ENCODE measurements at places on chromosomes 1 and 21.

- no peak for DNase-seq
These were observed 348.2 kb downstream of the RWDD3 start for GRCh38 chr1:95582191-95582590.

DNA sequence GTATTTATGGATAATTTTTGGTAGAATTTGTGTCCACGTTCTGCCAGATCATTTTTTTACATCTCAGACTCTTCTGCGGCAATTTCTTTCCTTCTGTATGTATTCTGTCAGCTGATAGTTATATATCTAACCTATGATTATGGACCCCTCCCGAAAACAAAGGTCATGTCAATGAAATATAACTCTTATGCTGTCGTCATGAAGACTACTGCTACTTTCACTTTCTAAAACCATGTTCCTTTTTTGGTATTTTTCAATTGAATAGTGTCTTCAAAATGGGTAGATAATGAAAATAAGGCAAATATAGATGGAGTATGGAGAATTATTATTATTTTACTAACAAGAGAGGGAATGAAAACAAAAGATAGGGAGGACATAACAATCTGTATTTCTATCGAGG lies 3.2 kb downstream of the ANGPTL1 start:
- no peak for DNase-seq

DNA sequence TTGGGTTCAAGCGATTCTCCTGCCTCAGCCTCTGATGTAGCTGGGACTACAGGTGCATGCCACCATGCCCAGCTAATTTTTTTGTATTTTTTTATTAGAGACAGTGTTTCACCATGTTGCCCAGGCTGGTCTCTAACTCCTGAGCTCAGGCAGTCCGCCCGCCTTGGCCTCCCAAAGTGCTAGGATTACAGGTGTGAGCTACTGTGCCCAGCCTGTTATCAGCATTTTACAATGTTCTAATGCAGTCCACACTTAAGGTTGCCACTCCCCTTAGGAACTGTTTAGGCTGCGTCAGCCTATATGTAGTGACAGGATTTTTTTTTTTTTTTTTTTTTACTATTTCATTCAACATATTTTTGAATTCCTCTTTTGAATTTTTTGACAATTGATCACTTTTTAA lies 30.2 kb downstream of the AGPAT3 start:
- DNase-seq: no peak

DNA sequence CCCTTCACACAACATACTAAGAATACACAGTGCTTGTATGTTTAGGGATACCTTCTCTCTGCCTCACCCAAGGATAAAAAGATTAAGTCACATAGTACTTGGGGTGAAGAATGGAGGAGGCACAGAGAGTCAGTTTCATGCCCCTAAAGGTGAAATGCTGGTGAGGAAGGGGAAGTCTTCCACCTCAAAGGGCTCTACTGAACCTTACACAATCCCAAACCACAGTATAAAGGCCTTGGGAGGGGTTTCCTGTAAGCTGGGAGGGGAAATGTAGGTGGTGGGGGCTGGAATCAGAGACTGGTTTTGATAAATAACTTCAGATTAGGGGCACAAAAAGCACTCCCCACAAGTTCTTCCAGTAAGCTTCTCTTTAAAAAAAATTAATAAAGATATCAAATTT lies 3.5 kb downstream of the MINDY1 start:
- DNase-seq: no peak

DNA sequence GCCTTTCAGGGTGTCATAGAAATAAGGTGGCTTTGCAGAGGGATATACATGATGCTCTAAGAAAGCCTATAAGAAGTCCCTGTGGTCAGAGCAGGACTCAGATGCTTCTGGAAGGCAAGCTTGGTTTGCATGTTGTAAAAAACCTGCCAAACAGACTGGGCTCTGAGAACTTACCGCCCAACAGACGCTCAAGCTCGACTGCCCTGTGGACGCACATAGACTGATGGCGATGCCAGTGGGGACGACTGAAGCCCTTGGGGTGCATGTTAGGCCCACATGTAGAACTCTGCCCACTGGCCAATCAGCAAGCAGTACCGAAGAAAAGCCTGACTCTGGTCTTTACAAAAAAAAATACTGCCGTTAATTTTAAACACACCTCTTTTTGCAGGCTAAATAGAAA lies 133.8 kb downstream of the NAV1 start:
- DNase-seq: no peak

DNA sequence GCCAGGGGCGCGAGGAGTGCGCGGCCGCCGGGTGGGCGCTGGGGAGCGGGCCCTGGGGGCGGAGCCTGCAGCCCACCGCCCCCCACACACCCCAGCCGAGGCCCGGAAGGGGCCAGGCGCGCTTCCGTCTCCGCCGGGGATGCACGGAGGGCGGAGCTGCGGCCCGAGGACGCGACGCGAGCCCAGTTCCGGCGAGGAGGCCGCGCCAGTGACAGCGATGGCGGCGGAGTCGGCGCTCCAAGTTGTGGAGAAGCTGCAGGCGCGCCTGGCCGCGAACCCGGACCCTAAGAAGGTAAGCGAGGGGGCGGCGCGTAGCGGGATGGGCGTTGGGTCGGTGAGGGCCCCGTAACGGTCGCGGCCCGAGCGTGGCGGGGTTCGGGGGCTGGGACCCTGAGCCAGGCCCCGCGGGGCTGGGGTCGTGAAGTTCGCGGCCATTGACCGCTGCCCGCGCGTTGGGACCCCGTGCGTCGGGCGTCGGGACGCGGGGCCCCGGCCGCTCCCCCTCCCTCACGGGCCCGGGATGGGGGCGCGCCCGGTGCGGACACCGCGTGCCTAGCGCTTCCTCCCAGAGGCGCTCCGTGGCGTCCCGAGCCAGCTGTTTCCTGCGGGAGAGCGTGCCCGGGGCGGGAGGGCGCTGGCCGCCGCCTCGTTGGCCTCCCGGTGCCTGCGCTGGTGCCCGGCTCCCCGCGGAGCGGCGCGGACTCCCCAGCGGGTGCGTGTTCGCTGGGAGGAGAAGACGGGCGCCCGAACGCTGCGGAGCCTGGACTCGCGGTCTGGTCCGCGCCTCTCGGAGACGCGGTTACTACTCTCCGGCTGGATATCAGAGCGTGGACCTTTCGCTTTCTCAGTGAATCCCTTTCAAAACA lies at the start of gene ELOA:
TSS of gene ELOA (plus strand) at position 185 of the 866 bp plus-strand sequence. CDS start at position 218, 33 bp downstream.
- peak; percentile 82 for DNase-seq

GRCh38 chr21:32612999-32613337 lies 791 bp upstream of the CFAP298 start:
- no peak for DNase-seq

GRCh38 chr1:5311634-5312292 lies 657.4 kb downstream of the AJAP1 start:
- no peak for DNase-seq

GRCh38 chr1:40140211-40140973 lies 20.8 kb upstream of the RLF start:
- no peak for DNase-seq

Data from activated CD4-positive, alpha-beta T cell treated with anti-CD3 and anti-CD28 coated beads, Interleukin-2, amount 10 ng/mL, durations not matched to agents 7 days and 5 days (primary cell).